ENCODE measurements at places on chromosomes 7 and 10.

GRCh38 chr10:120455004-120455403 lies 2.0 kb upstream of the PLPP4 start:
- DNase-seq = no peak

- no peak for DNase-seq
These were observed 196.7 kb downstream of the SDK1 start for GRCh38 chr7:3497796-3498195.

GRCh38 chr7:100753750-100754149 lies 20.4 kb downstream of the ZAN start:
- DNase-seq = no peak

GRCh38 chr10:85170026-85170425 lies 841.6 kb downstream of the CCSER2 start:
- no peak for DNase-seq

GRCh38 chr7:42012786-42013360 lies 224.1 kb downstream of the GLI3 start:
- no peak for DNase-seq

DNA sequence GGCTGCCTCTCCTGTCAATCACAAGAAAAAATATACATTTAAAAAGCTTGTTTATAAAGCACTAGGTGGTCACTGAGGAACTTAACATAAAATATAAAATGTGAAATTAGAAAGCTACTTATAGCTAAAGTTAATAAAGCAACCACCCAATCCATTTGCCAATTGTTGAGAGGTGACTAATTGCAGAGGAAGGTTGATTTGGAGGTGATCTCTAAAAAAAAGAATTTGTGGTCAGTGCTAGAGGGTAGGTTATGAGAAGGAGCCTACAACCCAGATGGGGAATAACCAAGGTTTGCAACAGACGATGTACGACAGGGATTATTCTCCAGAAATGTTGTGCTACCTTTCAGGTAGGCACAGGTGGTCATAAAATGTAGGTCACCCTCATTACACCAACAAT lies 444.2 kb upstream of the C7orf33 start:
- no peak for DNase-seq

Measured in stimulated activated CD4-positive, alpha-beta T cell treated with anti-CD3 and anti-CD28 coated beads, Interleukin-1b, Interleukin-23, amount 100 ng/mL, for 24 hours (primary cell).